Esophagus muscularis mucosa (tissue), 4 donors: ENCODE measurements at places on chromosomes 16 and 17. TPM values are rescaled to one million over a fixed set of nuclear protein-coding genes. Genes with fewer than 3 reads are reported as not detected.

- H3K36me3 ChIP-seq: peaks cover 24% of the 10 kb centered on the region
- peaks cover 17% of the 10 kb centered on the region for H3K4me1 ChIP-seq
- no peak for DNase-seq
- H3K4me3 ChIP-seq: no peak overlapping the region
Observed at GRCh38 chr17:37519251-37519985, 29.7 kb downstream of the DUSP14 start.

GRCh38 chr17:35915153-35915964 is 15.2 kb downstream of the RDM1 start:
- H3K27ac ChIP-seq: no peak overlapping the region
- H3K36me3 ChIP-seq: no peaks in the 10 kb centered on the region
- no peaks in the 10 kb centered on the region for H3K4me1 ChIP-seq
- no peak overlapping the region for H3K4me3 ChIP-seq
- no peak for DNase-seq

DNA sequence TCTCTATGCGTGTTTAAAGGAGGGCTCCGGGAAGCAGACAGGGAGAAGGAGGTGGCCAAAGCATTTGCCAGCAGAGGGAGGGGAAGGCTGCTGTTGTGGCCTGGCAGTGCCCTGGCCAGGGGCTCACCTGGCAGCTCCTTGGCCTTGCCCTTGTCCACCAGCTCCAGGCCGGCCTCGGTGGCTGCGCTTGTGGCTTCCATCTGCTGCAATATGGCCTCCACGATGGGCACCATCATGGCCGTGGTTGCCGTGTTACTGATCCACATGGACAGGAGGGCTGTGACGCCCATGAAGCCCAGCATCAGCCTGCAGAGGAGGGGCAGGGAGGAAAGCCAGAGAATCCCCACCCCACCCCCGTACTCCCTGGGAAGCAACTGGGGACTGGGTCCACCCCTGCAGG is 9.4 kb downstream of the SLC13A5 start:
- H3K27ac ChIP-seq: no peak overlapping the region
- no peaks in the 10 kb centered on the region for H3K4me1 ChIP-seq
- no peaks in the 10 kb centered on the region for H3K36me3 ChIP-seq
- H3K27me3 ChIP-seq: no peaks in the 10 kb centered on the region

DNA sequence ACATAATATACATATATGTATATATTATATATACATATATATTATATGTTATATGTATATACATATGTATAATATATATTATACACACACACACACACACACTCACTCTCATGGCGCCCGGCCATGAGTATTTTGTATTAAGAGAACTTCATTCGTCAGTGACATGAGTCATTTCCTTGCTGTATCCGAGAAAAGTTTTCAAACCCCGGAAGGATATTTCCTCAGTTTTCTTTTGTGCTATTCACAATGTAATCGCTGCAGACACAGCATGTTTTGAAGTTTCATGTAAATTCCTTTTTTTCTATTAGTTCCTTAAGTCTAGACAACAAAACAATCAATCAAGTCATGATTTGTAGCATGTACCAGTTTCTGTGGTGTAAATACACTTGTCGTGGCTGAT is 33.3 kb downstream of the OR1D5 start:
- H3K27me3 ChIP-seq: no peaks in the 10 kb centered on the region
- H3K36me3 ChIP-seq: peaks cover 63% of the 10 kb centered on the region
- peaks cover 11% of the 10 kb centered on the region for H3K4me1 ChIP-seq
- DNase-seq: no peak
- H3K27ac ChIP-seq: no peak overlapping the region
- H3K4me3 ChIP-seq: no peak overlapping the region

GRCh38 chr17:6789146-6789545 is 13.1 kb downstream of the FBXO39 start:
- no peaks in the 10 kb centered on the region for H3K4me1 ChIP-seq
- H3K36me3 ChIP-seq: no peaks in the 10 kb centered on the region
- H3K27me3 ChIP-seq: no peaks in the 10 kb centered on the region

GRCh38 chr16:58121132-58121531 is 8.0 kb downstream of the CFAP20 start:
- H3K36me3 ChIP-seq: no peaks in the 10 kb centered on the region
- H3K27me3 ChIP-seq: no peaks in the 10 kb centered on the region
- H3K4me3 ChIP-seq: no peak overlapping the region
- no peak for DNase-seq

DNA sequence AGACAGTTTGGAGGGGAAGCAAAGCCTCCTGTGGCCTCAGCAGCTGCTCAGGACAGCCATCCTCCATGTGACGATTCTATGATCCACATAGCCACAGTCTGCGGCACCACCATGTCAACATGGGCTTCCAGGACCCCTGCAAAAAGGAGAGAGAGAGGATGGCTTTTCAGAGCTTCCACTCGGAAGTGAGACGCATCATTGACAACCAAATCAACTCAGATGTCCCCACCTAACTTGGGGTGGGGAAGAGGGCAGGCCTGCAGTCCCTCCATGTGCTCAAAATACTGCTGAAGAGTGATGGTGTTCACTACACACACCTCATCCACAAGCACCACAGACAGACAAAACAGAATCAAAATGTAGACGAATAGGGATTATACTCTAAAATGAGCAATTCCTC is 5.9 kb upstream of the METTL16 start:
- no peak overlapping the region for H3K4me3 ChIP-seq
- no peak overlapping the region for H3K27ac ChIP-seq
- peaks cover 3% of the 10 kb centered on the region for H3K4me1 ChIP-seq
- no peak for DNase-seq
- H3K36me3 ChIP-seq: no peaks in the 10 kb centered on the region
- H3K27me3 ChIP-seq: no peaks in the 10 kb centered on the region

DNA sequence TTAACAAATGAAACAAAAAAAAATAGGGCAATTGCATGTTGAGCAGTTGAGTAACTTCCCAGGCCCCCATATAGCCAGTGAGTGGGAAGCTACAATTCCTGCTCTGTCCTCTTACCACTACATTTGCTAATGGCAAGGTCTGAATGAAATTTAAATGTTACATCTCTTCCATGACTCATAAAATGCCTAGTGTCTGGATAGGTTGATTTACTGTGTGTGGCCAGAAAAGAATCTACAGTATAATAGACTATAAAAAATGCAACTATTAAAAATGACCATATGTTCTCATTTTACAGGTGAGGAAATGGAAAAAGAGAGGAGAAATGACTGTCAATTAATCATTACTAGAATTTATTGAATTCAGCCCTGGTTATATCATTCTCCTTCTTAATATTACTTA is 1199.3 kb downstream of the CDH11 start:
- H3K4me1 ChIP-seq: no peaks in the 10 kb centered on the region
- no peak overlapping the region for H3K27ac ChIP-seq
- DNase-seq: no peak
- H3K36me3 ChIP-seq: no peaks in the 10 kb centered on the region
- H3K27me3 ChIP-seq: no peaks in the 10 kb centered on the region
- H3K4me3 ChIP-seq: no peak overlapping the region

DNA sequence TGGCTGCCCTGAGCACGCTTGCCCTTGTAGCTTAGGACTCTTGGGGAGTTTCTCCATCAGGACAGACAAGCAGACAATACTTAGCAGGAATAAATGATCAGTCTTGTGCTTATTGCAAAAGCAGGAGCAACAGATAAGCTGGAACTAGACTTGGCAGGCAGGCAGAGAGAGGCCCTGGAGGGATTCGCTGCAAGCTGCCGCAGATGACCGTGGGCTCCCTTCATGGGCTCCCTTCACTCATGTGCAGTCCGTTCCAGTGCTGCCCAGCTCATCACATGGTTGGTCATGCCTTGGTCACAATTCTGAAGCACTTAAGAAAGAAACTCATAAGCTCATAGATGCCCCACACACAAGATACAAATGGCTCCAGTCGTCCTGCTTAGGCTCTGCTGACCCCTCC is 2.4 kb upstream of the SLC5A10 start:
- H3K27me3 ChIP-seq: peaks cover 5% of the 10 kb centered on the region
- no peak for DNase-seq
- H3K4me1 ChIP-seq: peaks cover 3% of the 10 kb centered on the region
- no peaks in the 10 kb centered on the region for H3K36me3 ChIP-seq

DNA sequence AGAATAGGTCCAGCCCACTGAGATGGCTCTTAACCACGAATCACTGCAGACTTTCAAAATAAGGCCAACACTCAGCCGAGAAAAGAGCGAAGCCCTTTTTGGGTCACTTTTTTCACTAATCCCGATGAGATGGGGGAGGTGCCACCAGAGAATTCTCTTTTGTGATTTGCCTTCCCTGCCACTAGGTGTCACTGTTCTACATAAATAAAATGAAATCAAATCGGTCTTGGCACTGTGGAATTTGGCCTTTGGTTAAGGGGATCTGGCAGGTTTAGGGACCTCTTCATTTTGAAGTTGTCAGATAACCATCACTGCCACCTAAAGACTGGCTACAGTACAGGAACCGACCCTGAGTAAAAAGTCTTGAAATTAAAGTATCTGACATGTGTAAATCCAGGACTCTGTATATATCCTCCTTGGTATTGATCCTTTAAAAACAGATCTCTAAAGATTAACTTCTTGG is 147.0 kb downstream of the HS3ST4 start:
- no peaks in the 10 kb centered on the region for H3K27me3 ChIP-seq
- H3K4me3 ChIP-seq: no peak overlapping the region
- no peak for DNase-seq
- H3K36me3 ChIP-seq: no peaks in the 10 kb centered on the region

- DNase-seq: no peak
- no peak overlapping the region for H3K4me3 ChIP-seq
- peaks cover 11% of the 10 kb centered on the region for H3K27me3 ChIP-seq
- H3K36me3 ChIP-seq: no peaks in the 10 kb centered on the region
- no peak overlapping the region for H3K27ac ChIP-seq
- H3K4me1 ChIP-seq: peaks cover 39% of the 10 kb centered on the region
Observed at GRCh38 chr17:43543300-43543699, 2.8 kb downstream of the ETV4 start.

- H3K36me3 ChIP-seq: peaks cover 24% of the 10 kb centered on the region
- no peak for DNase-seq
- peak overlapping the region; percentile 69 for H3K27ac ChIP-seq
- H3K27me3 ChIP-seq: no peaks in the 10 kb centered on the region
- no peak overlapping the region for H3K4me3 ChIP-seq
Observed at GRCh38 chr16:81706327-81707295, 72.5 kb upstream of the PLCG2 start.

The GPATCH8 gene
- total RNA-seq: 26.1 TPM

The ADAMTS18 gene
- not detected for total RNA-seq
